ENCODE measurements at places on chromosomes 7 and 10. TPM values are rescaled to one million over a fixed set of nuclear protein-coding genes. Genes with fewer than 3 reads are reported as not detected.

CALN1 gene
- not detected for total RNA-seq

CCL26 gene
- not detected for total RNA-seq

MCM10 gene
- total RNA-seq: 0.47 TPM

TAS2R3 gene
- 0.87 TPM for total RNA-seq

NEUROG3 gene
- not detected for total RNA-seq

RBM28 gene
- total RNA-seq: 24.1 TPM

CELF2 gene
- total RNA-seq: 201 TPM

DLD gene
- 64.5 TPM for total RNA-seq

ZNF239 gene
- total RNA-seq: 1.1 TPM

IDI2 gene
- total RNA-seq: not detected

EIF5AL1 gene
- total RNA-seq: 0.10 TPM

Measured in T-helper 17 cell (primary cell).